H9 (cell line): ENCODE measurements at places on chromosomes 3 and 15. TPM values are rescaled to one million over a fixed set of nuclear protein-coding genes. Genes with fewer than 3 reads are reported as not detected.

The PRR20G gene
- total RNA-seq = 0.26 and 0.35 TPM in 2 replicates

- no peak for DNase-seq
Measured at GRCh38 chr3:194450341-194450740, 36.5 kb downstream of the ATP13A3 start.

GRCh38 chr15:57296473-57297162 lies 79.7 kb upstream of the CGNL1 start:
- DNase-seq = peak; percentile 58

GRCh38 chr3:49199900-49200281 lies 28.5 kb downstream of the KLHDC8B start:
- DNase-seq = no peak

The AQP9 gene
- total RNA-seq = not detected in 2 replicates

DNA sequence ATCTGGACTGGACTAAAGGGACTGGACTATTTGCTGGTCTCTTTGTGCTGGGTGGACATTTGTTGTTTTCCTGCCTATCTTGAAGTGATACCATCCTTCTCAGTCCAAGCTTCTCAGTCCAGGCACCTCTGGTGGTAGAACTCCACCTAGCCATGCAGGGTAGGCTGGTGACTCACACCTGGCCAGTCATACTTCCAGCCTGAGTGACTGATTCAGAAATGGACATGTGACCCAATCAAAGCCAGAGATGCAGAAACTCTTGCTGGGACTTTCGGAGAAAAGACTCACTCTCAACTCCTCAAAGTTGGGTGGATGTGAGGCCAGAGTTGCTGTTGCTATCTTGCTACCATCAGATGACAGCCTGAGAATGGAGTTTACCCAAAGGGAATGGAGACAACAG lies 5.6 kb upstream of the ASB14 start:
- DNase-seq = no peak

DNA sequence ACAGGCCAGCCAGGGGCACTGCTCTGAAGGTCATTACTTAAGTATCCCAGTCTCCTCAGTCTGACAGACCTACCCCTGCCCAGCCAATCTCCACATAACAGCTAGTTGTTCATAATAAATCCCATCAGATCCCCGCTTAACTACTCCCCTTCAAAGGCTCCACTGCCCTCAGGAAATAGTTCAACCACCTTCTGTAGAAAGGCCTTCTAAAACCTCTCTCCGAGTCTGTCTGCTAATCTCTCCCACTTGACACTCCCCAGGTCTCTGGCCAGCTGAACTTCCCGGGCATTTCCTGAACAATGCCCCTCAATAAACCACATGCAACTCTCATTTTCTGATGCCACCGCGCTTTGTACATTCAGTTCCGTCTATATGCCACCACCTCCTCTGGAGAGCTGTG lies 6.0 kb downstream of the PRC1 start:
- DNase-seq = no peak

The C3orf49 gene
- total RNA-seq = not detected in 2 replicates

The LSMEM2 gene
- total RNA-seq = 0.24 and 0.50 TPM in 2 replicates

The PLA2G4F gene
- not detected in 2 replicates for total RNA-seq

DNA sequence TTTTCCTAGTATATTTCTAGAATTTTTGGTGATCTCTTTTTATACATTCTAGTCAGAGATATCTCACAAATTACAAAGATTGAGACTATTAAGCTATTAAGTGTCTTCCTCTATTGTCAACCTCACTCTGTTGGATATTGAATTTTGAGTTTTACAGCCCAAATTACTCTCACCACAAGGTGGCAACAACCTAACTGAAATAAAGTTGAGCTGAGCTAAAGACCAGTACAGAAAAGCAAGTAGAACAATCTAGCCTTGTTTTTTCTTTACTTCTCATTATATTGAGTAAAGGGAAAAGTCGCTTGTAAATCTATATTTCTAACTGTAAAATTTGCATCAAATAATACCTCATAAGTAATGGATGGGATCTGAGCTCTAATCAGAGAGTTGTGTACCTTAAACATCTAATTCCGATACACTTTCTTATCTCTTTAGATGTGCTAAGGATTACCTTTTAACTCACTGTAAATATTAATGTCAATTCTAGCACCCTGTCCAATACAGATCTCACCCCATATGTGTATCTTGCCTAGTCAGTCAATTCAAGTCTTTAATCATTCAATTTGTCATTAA lies 13.6 kb upstream of the COMMD2 start:
- no peak for DNase-seq

The SCAMP2 gene
- total RNA-seq = 49.0 and 50.2 TPM in 2 replicates
